A549 treated with GW870086 at 1 μM for 4 hours (cell line): ENCODE measurements at places on chromosomes 1 and 21. TPM values are rescaled to one million over a fixed set of nuclear protein-coding genes. Genes with fewer than 3 reads are reported as not detected.

Gene DISP3
- total RNA-seq: 0.13 to 0.41 TPM (median 0.20 TPM) in 5 replicates

Gene AJAP1
- not detected in 5 replicates for total RNA-seq

Gene KCNJ9
- not detected in 5 replicates for total RNA-seq

Gene SYNC
- total RNA-seq: 10.4 to 17.7 TPM (median 14.8 TPM) in 5 replicates

Gene AGMAT
- total RNA-seq: 5.4 to 8.2 TPM (median 7.5 TPM) in 5 replicates

Gene CNTN2
- 0.02 to 0.12 TPM (median 0.09 TPM) in 3 of 5 replicates, not detected in the others for total RNA-seq

Gene PKP1
- 0.02 to 0.07 TPM (median 0.05 TPM) in 4 of 5 replicates, not detected in the other for total RNA-seq

Gene RNASEL
- 1.1 to 2.3 TPM (median 2.1 TPM) in 5 replicates for total RNA-seq

Gene PPM1J
- 0.89 to 1.6 TPM (median 0.99 TPM) in 5 replicates for total RNA-seq

Gene COL18A1
- total RNA-seq: 130 to 177 TPM (median 159 TPM) in 5 replicates

Gene FMO3
- not detected in 5 replicates for total RNA-seq

Gene ATP1A4
- not detected in 5 replicates for total RNA-seq

Gene PLA2G2A
- total RNA-seq: not detected in 5 replicates

Gene CRB1
- not detected in 5 replicates for total RNA-seq

Gene SLC44A3
- total RNA-seq: 1.3 to 2.2 TPM (median 1.7 TPM) in 5 replicates

Gene NCAM2
- not detected in 5 replicates for total RNA-seq

Gene ATP8B2
- total RNA-seq: 27.9 to 41.8 TPM (median 36.3 TPM) in 5 replicates

Gene CHODL
- total RNA-seq: not detected in 5 replicates

Gene TAS1R3
- 0.08 to 0.19 TPM (median 0.16 TPM) in 5 replicates for total RNA-seq

Gene BEST4
- 0.17 to 0.53 TPM (median 0.37 TPM) in 5 replicates for total RNA-seq

Gene IGSF3
- total RNA-seq: 14.4 to 21.3 TPM (median 19.2 TPM) in 5 replicates

Gene NCF2
- total RNA-seq: 1.1 to 2.7 TPM (median 1.6 TPM) in 5 replicates

Gene RAB7B
- 1.2 to 1.6 TPM (median 1.2 TPM) in 5 replicates for total RNA-seq

Gene C1QB
- not detected in 5 replicates for total RNA-seq

Gene PCAT6
- total RNA-seq: 2.4 to 3.9 TPM (median 3.3 TPM) in 5 replicates

Gene TRIM46
- total RNA-seq: 1.8 to 2.9 TPM (median 2.6 TPM) in 5 replicates

Gene CSF3R
- total RNA-seq: not detected in 5 replicates

Gene DFFA
- total RNA-seq: 22.1 to 26.2 TPM (median 23.9 TPM) in 5 replicates

Gene UBE2U
- not detected in 5 replicates for total RNA-seq

Gene INSRR
- total RNA-seq: not detected in 5 replicates

Gene SHE
- total RNA-seq: 0.16 to 0.29 TPM (median 0.20 TPM) in 5 replicates

Gene KCNJ6
- total RNA-seq: 2.8 to 4.0 TPM (median 3.8 TPM) in 5 replicates

Gene LCE6A
- not detected in 5 replicates for total RNA-seq

Gene LAPTM5
- 0.08 to 0.48 TPM (median 0.36 TPM) in 5 replicates for total RNA-seq

Gene WDR47
- 6.0 to 8.8 TPM (median 8.2 TPM) in 5 replicates for total RNA-seq
